ENCODE measurements at places on chromosomes 16 and 17. TPM values are rescaled to one million over a fixed set of nuclear protein-coding genes. Genes with fewer than 3 reads are reported as not detected.

DNA sequence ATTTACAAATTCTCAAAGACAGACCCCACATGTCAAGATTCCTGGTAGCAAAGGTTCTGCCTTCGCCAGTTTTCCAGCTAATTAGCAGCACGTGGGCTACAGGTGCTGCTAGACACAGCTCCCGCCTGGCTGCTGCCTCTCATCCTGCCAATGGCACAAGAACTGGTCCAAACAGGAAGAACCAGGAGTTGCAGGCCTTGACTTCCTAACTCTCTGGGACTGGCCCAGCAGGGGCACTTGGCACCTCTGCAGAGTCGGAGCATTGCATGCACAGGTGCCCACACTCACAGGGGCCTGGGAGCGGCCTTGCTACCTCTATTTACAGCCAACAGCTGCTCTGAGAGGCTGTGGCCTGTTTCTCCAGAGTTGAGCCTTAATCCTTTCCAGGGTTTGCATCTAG lies 39.6 kb downstream of the TK2 start:
- DNase-seq = no peak

- DNase-seq = no peak
Measured at GRCh38 chr16:14446796-14447195, 183.3 kb downstream of the PARN start.

DNA sequence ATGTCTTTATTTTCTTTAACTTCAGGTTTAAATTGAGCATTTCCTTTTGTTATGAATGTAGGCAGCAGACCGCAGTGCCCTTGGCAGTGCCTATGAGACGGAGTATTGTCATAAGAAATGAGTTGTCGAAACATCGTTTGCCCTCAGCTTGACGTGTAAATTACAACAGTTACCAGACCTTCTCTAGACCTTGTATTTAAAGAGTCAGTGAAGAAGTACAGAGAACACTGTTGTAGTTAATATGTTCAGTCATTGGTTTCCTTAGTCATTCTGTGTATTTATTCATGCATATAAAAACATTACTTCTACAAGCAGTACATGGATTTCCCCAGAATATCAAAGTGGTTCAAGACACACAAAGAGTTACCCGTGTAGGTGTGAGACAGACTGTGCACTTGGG lies 19.0 kb downstream of the IRF8 start:
- DNase-seq = no peak

- no peak for DNase-seq
Measured at GRCh38 chr16:79307214-79307613, 293.3 kb downstream of the MAF start.

GRCh38 chr17:71488851-71489250 lies 632.0 kb upstream of the SOX9 start:
- DNase-seq = no peak

DNA sequence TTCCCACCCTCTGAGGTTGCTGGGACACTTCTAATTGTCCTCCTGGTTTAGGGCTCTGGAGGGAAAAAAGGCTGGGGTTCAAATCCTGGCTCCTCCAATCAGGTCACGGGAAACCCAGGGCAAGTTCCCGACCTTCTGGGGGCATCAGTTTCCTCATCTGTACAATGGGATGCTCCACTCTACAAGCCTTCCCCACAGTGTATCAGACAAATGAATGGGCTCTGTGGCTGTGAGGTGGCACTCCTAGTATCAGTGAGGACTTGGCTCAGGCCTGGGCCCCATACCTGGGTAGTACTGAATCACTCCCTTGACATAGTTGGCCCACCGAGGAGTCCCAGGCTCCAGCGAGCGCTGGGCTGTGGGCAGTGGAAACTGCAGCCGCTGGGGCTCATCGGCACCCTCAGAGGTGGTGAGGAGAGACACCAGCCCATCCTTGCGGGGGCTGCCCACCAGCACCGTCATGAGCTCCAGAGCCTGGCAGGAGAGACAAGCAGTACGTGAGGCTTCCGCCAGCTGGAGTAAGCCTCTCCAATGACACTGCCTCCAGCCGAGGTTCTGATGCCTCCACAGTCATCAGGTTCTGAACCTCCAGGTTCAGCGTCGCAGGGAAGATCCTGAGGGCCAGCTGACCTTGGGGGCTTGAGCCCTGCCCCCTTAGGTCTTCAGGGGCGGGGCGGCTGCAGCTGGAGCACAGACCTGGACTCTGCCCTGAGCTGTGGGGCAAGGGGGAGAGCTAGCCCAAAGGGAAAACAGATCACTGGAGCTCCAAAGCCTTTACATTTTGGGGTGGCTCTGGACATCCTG lies 1.2 kb downstream of the GALK1 start:
- no peak for DNase-seq

DNA sequence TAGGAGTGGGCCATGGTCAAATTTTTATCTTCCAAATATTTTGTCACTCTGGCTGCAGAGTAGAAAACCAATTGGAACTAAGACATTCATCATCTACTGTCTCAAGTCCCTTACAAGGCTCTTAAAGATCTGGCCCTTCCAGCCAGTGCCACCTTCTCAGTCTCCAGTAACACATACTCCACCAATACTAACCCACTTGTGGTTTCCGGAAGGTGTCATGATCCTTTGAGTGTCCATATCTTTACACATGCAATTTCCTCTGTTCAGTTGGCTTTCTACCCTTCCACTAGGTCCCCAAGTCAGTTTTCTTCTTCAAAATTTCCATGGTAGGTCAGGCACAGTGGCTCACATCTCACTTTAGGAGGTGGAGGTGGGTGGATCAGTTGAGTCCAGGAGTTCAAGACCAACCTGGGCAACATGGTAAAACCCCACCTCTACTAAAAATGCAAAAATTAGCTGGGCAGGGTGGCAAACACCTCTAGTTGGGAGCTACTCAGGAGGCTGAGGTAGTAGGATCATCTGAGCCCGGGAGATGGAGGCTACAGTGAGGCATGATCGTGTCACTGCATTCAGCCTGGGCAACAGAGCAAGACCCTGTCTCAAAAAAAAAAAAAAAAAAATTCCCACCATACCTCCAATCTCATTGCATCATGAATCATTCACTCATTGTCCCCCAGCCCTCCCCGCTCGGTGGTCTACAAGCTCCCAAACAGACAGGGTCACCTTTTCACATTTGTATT lies 6.0 kb upstream of the GRB2 start:
- DNase-seq = no peak

DNA sequence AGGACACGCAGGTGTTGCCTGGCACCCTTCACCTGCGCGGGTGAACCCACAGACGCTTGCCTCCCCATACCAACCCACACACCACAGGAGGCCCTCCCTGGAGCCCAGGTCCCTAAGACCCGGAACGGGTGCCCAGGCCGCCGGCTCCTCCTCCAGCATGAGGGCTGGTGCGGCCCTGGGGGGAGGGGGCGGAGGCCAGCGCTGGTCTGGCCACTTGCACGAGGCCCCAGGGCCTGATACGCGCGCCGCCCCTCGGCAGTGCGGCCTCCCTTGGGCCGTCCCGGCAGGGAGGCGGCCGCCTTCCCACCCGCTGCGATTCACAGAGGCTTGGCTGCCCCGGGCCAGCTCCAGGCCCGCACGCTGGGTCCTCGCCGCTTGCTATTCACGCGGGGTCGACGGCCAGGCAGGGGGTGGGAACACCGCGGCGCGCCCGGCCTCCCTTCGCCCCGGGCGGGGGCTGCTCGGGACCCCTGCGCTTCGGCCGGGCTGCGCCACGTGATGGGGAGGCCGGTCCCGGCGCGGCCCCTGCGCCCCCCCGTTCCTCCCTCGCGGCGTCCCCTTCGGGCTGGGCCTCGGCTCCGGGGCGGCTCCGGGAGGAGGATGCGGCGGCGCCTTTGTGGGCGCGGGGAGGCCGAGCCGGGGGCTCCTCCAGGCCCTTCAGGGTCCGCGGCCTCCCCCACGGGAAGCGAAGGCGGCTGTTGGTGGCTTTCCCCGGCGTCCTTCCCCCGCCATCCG lies 685 bp downstream of the FASN start:
- DNase-seq = no peak

GRCh38 chr17:3762922-3763776 lies 37.8 kb downstream of the ITGAE start:
- DNase-seq = no peak

- DNase-seq = no peak
Measured at GRCh38 chr16:88061346-88062110, 110.3 kb downstream of the BANP start.

DNA sequence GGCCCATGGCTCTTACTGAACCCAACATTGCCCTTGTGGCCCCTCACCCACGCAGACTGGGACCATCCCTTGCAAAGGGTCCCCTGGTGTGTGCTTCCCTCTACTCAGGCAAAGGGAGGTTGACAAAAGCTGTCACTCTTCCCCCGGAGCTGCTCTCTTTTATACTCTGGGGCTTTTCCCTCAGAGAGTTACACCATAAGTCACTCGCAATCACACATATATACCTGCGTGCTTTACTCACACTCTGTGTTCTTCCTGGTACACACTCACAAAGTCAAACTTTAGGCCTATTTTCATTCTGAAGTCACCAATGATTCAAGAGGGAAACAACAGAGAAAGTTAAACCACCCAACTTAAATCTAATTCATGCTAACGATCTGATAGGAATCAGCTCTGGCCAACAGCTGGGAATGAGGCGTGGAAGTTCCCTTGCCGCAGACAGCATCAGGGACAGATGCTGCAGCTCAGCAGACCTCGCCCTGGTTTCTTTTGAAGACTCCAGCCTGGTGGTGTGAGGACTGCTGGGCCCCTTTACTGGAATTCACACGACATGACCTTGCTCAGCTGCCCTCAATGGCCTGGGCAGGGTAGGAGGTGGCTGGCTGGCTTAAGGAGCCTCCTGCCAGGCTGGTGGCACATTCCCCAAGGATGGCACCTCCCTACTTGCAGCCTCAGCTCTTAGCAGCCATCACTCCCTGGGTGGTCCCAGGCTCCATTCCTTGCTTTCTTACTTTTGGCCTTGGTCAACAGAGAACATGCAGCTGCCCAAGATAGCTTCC lies 27.3 kb downstream of the HIC1 start:
- DNase-seq = no peak

DNA sequence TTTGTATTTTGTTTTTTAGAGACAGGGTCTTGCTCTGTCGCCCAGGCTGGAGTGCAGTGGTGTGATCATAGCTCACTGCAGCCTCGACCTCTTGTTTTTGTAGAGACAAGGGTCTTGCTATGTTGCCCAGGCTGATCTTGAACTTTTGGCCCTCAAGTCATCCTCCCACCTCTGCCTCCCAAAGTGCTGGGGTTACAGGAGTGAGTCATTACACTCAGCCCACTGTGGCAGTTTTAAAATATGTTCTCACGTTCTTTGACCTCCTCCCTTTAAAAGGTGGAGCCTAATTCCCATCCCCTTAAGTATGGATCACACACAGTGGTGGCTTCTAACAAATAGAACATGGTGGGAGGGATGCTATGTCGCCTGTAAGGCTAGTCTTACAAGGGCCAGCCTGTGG lies 67.7 kb downstream of the ZDHHC7 start:
- DNase-seq = no peak

DNA sequence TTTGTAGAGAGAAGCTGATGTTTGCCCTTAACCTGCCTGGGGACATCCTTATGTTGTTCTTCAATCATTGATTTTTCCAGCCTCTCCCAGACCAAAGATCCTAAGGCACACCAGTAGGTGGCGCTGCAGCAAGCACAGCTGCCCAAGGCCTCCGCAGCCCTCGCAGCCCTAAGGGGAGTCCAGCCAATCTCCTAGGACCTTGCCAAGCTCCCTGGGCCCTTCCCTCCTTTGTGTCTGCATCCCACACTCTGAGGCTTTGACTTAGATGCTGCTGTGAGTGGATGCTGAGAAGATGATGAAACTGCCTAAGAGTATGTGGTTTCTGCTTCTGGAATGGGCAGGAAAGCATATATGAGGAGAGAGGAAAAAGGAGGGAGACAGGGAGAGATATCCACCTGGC lies 47.1 kb downstream of the SPACA3 start:
- peak; percentile 3 for DNase-seq

GRCh38 chr16:66844342-66845079 lies at the start of gene CA7:
Gene CA7, plus strand, starts transcription at chr16:66844414. Its CDS starts 74 bp downstream, at chr16:66844488.
- no peak for DNase-seq

- DNase-seq = no peak
Measured at GRCh38 chr16:15822957-15823356, 33.9 kb downstream of the MYH11 start.

- DNase-seq = no peak
Measured at GRCh38 chr16:3087243-3088235, 11.6 kb downstream of the ZSCAN10 start.

DNA sequence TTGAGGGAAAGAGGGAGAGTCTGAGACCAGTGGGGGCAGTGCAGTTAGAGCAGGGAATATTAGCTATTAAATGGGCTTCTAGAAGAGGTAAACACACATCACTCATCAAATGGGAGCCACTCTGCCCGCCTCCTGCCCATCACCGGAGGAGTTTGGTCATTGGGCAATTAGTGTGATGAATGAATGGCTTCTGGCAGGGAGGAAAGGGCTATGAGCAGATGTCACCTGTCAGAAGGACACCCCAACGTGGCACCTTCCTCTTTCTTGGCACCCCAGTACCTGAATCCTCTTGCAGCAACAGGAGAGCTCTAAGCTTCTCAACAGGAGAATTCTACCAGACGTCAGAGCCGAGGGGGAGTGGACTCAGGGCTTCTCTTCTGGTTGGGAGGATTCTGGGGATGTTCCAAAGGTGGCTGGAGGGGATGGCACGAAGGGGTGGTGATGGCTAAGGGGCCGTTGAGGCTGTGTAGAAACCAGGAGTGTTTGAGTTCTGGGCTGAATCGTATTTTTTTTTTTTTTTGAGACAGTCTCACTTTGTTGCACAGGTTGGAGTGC lies 11.0 kb downstream of the C1QTNF1 start:
- no peak for DNase-seq

DNA sequence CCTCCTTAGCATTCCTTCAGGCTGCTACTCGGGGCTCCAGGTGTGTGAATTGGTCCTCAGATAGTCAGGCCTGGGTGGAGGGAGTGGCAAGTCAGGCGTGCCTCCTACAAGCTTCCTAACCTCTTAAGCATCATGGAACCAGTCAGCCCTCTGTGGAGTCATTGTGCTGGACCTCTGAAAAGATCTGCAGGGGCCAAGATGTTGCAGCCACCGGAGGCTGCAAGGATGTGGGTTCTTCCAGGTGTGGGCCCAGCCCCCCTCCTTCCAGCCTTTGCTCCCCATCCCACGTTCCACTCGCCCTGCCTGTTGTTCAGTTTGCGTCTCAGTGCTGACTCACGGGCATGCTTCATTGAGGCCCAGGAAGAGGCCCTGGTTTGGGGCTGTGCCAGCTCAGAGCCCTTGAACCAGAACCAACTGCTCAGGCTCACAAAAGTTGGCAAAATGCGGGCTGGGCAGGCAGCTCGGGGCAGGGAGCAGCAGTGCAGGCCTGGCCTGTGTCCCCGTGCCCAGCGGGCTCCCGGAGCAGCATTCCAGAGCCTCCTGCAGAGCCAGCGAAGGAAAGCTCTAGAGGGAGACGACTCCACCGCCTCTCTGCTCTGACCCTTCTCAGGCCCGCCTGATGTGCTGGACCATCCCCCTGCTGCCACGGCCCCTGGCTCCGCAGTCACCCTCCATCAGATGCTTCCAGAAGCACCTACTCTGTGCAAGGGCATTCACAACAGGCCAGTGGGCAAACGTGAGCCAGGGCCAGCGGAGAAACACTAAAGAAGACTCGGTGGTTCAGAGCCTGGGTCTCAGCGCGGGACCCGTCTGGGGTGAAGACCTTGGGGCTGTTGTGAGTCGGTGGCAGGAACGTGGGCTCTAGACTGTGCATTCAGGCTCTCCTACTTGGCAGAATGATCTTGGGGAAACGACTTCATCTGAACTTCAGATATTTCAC lies 7.5 kb downstream of the LDHD start:
- DNase-seq = peak; percentile 88

- no peak for DNase-seq
Measured at GRCh38 chr17:17780922-17781590, 55.7 kb downstream of the SREBF1 start.

GRCh38 chr17:48633266-48633677 lies 7.1 kb upstream of the HOXB9 start:
- no peak for DNase-seq

Gene DUXB
- total RNA-seq = not detected

Gene ZNF23
- total RNA-seq = 4.8 TPM

Gene DHX58
- 47.4 TPM for total RNA-seq

Gene SCN4A
- total RNA-seq = 2.2 TPM

Gene FOXL1
- total RNA-seq = under 0.01 TPM

Gene HYDIN
- 0.27 TPM for total RNA-seq

All from hematopoietic multipotent progenitor cell (in vitro differentiated cells).